Effector CD4-positive, alpha-beta T cell (primary cell): ENCODE measurements at places on chromosomes 2 and 18.
A peak's percentile ranks its signal among the peaks of the same experiment; 100 is the strongest.

DNA sequence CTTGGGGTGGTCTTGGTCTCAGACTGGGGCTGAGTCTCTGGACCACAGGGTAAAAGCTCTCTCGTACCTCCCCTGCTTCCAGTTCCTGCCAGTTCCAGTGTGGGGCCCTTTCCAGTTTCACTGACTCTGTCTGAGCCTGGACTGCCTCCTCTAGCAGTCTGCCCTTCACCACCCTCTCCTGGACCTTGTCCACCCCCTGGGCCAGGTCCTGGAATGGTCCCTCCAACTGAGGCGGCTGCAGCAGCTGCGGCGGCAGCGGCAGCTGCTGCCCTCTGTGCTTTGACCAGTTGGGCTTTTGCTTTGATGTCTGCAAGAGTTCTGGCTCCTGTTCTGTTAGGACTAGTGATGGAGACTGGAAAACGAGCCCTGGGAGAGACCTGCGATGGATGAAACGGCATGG is 70.7 kb upstream of the DTNB start:
- no peak for DNase-seq

DNA sequence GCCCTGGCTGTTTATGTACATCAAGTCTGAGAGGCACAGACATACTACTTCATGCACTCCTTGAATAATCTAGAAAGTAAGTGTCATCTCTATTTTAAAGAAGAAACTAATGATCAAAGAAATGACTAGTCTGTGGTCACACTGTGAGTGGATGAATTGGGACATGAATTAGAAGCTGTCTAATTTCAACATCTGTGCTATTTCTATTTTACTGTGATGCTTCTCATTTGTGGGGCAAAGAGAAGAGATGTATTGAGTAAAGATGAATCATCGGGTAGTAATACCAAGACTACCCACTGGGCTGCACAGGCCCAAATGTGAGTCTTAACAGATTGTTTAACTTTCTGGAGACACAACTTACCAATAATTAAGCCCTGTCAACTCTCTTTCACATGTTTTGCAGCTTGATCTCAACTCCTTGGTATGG is 42.4 kb upstream of the MTIF2 start:
- DNase-seq: no peak

GRCh38 chr18:50072146-50072545 is 122.8 kb downstream of the MYO5B start:
- DNase-seq: no peak

DNA sequence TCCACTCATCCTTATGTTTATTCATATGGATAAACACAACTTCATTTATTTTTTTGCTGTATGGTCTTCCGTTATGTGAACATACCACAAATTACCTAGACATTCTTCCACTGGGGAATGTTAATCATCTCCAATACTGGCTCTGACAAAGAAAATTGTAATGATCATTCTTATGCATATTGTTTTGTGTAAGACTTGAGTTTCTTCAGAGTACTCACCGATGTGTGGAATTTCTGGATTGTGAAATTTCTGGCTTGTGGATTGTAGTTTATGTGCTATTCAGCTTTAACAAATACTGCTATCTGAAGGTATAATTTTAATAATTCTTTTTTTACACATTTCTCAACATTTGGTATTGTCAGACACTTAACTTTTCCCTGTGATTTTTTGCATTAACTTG is 212.2 kb upstream of the THUMPD2 start:
- no peak for DNase-seq

DNA sequence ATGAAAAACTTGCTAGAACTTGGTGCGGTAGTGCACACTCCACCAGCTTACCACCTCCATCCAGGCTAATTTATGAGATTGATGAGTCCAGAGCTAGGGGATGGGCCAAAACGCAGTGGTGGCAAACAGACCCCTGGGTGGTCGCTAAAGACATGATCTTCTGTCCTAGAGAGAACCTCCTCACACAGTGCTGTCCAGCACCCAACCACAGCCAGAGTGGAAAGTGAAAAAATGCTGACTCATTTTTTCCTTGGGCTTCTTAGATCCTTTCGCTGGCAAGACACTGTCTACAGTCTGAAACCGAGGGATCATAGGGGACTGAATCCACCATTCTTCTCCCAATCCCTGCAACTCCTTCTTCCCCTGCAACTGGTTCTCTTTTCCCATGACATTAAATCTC is 4.1 kb downstream of the ANTXR1 start:
- no peak for DNase-seq

- no peak for DNase-seq
Measured at GRCh38 chr2:199861132-199861774, 10.3 kb upstream of the FTCDNL1 start.

GRCh38 chr2:97728091-97728731 is 14.8 kb downstream of the ZAP70 start:
- no peak for DNase-seq

GRCh38 chr18:49023938-49024803 is 73.4 kb upstream of the SMAD7 start:
- no peak for DNase-seq

GRCh38 chr2:8872821-8873432 is 35.5 kb upstream of the KIDINS220 start:
- DNase-seq: no peak

- DNase-seq: no peak
Measured at GRCh38 chr2:55860832-55861231, 62.8 kb downstream of the EFEMP1 start.

DNA sequence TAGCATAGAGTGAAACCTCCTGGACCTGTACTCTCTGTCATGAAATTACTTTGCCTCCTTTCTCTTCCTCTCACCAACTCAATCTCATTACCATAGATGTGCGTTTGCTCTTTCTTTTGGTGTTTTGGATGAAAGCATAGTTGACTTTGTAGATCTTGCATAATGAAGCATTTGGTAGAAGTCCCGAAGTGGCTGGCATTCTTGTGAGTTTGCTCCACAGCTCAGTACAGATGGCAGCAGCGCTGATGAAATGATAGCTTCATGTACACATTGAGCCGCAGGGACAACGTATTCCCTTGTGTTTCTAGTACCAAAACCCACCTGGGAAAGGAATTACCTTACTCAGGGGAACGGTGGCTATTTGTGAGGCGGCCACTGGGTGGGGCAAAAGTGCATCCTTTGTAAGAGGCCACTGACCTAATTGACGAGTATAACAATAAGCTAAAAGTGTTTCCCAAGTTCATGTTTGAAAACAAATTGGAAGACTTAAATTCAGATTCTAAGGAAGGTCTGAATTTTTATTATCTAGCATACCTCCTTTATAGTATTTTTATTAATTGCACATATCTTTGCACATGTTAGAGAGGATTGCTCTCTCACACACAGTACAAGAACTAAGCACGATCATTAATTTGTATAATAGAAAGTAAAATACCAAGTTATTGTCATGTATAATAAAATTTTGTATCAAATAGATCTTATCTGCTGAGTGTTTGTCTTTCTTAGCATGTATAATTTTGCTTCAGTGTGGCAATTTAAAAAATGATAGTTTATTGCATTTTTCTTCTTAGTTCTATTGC is 25.4 kb upstream of the CDH7 start:
- DNase-seq: no peak

DNA sequence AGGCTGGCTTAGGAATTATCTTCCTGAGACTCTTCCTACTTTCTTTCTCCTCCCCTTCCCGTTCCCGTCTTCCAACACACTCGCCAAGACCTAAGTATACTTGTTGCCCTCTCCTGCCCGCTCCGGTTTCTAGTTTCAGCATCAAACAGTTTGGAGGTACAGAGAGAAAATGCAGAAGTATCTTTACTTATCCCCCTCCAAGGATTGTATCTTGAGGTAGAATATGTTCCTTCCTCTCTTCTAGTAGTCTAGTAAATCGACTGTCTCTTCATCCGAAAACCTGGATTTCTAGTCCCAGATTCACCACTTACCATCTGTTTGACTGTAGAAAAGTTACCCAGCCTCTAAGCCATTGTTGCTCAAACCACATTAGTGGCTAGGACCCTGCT is 755 bp downstream of the EIF4E2 start:
- DNase-seq: no peak

GRCh38 chr18:72427721-72428120 is 116.4 kb downstream of the CBLN2 start:
- DNase-seq: no peak

DNA sequence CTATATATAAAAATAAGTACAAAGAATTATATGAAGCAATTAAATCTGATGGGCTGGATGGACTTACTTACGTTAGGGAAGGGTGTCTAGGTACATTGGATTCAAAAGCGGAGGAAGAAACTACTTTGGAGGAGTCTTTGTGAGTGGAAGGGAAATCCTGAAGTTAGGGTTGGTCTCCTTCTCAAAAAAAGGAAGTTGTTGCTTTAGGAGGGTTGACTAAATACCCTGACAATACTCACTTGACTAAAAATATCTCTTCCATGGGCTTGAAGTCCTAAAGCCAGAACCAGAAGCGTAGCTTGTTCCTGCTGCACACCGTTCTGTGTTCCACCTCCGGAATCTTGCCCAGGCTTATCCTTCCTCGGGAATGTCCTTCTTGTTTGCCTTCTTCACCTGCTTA is 143.3 kb upstream of the ZEB2 start:
- no peak for DNase-seq

GRCh38 chr2:127080226-127080937 is 26.6 kb downstream of the BIN1 start:
- peak; percentile 24 for DNase-seq

DNA sequence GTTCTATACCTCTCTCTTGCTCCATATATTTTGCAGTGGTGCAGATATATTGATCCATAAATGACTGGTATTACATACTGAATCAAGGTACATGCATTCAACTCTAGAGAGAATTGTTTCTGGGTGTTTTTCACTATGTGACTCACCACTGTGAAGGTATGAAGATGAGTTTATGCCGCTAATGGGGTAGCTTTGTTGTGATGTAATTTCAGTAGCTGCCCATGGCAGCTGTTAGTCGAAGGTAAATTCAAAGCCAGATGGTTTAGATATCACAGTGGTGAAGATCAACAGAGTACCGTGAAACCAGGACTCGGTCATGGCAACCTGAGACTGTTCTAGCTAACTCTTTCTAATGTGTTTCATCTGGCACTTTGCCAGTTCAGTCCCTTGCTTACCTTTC is 50.4 kb downstream of the PKP4 start:
- DNase-seq: no peak

DNA sequence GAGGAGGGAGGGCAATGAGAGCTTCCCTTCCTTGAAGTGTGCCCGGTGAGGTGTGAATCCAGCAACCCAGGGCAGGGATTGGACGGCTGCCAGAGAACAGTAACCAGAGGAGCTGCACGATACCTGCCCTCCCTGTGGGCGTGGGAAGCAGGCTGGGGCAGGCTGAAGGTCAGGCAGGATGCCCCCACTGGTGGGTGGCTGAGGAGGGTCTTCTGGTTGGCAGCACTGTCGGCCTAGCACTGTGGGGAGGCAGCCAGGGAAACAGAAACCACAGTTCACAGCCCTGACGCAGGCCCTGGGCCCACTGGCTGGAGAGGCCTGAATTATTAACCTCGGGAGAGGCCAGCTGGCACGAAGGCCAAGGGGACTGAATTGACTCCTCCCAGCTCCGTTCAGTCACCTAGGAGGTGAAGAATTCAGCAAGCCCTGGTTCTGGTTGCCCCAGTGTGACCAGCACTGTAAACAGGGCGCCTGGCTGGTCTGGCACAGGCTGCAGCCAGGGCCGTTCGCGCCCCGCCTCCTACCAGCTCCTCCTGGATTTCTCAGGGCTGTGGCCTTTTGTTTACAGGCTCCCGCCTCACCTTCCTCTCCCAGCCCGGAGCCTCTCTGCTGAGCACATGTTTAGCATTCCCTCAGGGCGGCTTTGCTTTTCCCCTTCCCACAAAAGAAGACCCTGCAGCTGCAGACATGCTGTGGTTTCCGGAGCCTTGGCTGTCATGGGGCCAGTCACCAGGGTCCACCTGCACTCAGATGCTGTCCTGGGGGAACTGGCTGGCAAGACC is 97.8 kb downstream of the B3GNT2 start:
- DNase-seq: no peak

GRCh38 chr2:224561234-224562005 is 23.7 kb downstream of the CUL3 start:
- DNase-seq: no peak

DNA sequence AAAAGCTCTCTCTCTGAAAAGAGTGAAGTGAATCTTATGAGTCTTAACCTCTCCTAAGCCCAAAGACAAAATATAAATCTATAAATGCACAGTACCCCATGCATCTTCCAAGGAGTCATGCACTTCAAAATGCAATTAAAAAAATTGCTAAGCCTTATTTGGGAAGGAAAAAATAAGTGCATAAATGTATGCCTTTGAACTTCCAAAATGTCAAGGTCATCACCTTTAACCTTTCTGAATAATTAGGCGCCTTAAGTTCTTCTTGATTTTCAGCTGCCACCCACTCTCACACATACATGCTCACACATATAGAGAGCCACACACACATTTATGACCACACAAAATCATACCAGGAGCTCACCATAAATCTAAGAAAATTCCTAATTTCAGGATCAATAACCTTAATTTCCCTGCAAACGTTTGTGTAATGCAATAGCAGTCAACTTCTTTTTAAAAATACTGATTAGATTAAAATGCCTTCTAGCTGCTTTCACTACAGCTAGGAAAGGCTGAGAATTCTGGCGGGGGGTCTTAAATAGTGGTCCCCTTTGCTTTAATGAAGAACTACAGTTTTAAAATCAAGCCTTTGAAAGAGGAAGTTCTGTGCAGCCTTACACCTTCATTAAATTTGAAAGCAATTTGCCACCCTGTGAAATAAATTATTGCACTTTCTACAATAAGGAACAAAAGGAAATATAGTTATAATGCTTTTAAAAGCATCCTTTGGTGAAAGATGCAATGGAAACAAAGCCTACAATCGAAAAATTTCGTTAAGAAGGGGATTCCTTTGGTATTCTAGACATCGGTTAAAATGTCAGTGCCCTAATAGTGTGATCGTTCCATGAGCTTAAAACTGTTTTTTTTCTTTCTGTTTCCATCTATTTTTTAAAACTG is 3.6 kb downstream of the HOXD11 start:
- DNase-seq: no peak
